ENCODE measurements at places on chromosomes 1 and 21.

DNA sequence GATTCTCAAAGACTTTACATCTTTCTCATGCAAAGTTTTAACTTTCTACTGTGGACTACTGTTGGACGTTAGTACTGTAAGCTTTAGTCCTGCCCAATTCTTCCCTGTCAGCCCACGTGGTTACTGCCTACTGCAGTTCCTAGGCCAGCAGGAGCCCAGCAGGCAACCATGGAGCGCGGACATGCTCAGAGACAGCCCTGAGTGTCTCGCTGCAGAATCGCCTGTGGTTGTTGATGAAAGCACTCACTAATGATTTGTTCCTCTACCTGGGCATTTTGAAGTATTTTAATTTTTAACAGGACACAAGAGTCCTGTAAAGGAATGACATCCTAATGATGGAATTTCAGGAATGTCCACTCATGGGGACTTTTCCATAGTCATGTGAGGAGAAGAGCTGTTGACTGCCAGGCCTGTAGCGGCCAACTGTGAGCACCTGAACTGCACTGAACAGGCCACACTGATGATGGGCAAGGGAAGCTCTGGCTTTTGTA is 44.1 kb downstream of the PGBD5 start:
- no peak for DNase-seq

DNA sequence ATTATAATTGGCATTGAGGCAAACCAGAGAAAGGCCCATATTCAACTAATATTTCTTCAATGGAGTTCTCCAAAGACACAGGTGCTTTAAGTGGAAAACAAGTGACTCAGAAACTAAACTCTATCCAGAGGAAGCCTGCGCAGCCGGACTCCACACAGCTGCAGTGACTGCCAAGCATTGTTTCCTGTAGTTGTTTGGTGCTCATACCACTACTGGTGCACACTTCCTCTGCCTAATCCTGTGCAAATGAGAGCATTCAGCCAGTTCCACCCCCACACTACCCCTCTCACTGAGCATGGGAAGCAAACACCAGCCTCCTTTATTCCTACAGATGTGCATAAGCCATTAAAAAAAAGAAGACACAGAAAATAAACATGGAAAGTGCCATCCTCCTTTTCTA is 102.9 kb downstream of the VAV3 start:
- no peak for DNase-seq

DNA sequence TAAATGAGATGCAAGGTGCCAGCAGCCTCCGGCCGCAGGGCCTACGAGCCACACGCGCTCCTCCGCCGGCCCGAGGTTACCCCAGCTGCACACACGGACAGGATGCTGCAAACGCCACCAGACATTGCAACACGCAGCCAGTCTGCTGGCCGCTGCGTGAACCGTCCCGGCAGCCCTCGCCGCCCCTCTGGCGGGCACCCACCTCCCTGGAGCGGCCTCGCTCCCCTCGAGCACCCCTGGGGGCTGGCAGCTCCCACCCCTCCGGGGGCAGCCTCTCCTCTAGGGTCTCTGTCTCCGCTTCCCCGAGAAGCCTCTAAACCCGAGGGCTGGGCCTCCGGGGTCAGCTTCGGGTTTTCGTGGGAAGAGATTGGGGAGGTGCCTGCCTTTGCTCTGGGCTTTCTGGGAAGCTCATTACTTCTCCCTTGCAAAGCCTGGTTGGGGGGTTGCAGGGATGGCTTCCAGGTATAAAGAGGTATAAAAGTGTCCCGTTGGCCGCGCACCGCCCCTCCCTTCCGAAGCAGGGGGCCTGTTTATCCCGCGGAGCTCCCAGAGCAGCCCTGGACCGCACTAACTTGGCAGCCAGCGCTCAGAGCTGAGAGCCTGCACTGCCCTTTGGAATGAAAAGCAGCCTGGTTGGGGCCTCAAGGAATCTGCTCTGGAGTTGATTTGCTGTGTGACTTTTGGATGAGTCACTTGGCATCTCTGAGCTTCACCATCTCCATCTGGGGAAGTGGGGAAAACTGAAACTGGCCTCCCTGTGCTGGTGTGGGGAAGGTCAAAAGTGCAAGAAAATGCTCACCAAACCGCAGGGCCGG is 21.8 kb downstream of the DHRS3 start:
- DNase-seq = no peak

GRCh38 chr1:29855561-29856160 is 619.3 kb downstream of the PTPRU start:
- no peak for DNase-seq

- no peak for DNase-seq
These were observed 1158.6 kb downstream of the PLA2G4A start for GRCh38 chr1:187987236-187987776.

GRCh38 chr1:77322061-77322900 is 40.5 kb downstream of the AK5 start:
- DNase-seq = no peak

DNA sequence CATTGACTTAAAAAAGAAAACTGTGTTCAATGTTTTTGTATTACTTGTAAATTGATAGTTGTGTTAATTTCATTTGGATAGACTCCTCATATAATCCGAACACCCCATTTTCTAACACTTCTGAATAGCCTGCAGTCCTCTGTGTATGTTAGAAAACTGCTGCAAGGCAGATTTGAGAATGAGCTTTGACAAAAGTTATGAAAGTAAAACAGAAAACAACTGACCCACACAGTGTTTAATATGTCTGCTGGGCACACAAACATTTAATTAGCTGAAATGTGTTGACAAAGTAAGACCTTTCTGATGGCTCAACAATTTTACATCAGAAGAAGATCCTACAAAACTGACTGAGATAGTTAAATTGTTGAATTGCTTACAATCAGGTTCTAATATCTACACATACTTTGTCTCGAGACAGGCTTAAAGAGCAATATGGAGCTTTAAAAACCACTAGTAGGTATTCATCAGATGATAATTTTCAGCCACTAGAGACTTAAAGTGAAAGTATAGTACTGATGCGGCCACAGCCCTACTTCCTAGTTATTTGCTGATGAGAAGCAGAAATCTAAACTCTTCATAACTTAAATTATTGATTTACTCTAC is 40.0 kb upstream of the PRMT6 start:
- DNase-seq = no peak

DNA sequence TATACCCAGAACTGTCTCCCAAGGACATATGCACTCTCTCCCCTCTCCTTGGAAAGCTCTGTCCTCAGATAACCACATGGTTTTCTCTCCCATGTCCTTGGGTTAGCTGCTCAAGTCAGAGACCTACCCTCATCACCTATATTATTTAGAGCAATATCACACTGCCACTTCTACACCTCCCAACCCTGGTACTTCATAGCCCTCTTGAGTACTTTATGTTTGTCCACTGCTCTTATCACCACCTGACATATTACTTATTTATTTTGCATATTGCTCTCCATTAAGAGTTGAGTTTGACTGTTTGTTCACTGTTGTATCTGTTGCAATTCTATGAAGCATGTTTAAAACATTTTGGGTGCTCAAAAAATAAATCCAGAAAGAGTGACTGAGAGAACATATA is 126.3 kb upstream of the ATP1B1 start:
- no peak for DNase-seq

GRCh38 chr1:222920169-222920568 is 105.3 kb downstream of the DISP1 start:
- no peak for DNase-seq

- no peak for DNase-seq
These were observed 20.4 kb downstream of the DEGS1 start for GRCh38 chr1:224203243-224204016.

DNA sequence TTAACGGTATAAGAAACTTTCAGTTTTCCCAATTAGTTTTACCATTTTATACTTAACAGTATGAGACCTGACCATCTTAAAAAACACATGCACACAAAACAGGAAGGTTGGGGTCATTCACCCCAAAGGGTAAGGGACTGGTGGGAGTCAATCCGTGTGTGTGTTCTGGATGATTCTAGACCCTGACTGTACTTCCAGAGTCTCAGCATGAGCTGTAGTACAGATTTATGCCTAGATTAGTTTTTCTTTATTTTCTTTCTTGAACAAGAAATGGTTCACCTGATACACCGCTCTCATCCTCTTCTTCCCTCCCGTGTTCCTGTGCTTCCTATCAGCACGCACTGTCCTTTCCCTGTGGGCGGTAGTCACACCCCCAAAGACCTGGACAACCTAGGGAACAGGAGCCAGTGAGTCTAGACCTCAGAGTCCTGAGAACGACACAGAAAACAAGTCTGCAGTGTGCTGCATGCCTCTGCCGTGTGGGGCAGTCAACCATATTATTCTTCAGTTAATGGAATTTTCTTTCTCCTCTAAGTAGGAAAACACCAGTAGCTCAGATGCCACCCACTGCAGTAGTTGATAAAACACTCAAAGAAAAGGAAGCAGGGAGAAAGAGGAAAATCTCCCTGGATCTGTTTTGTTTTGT is 38.9 kb upstream of the MRPS6 start:
- no peak for DNase-seq

DNA sequence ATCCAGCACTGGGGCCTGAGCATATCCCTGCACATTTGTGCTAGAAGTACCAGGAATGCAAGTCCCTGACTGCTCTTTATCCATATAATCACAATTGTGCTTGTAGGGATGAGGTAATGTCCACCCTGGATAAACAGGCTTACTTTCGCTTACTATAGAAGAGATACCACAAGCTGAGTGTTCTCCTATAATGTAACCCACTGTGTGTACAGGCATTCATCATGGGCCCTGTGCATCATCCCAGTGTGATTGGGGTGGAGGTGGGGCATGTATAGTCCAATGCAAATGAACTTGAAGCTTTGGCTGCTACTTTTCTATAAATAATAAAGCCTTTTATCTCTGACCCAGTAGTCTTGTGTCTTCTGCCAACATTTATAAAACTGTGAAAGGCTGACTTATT is 69.3 kb downstream of the MAN1A2 start:
- no peak for DNase-seq

DNA sequence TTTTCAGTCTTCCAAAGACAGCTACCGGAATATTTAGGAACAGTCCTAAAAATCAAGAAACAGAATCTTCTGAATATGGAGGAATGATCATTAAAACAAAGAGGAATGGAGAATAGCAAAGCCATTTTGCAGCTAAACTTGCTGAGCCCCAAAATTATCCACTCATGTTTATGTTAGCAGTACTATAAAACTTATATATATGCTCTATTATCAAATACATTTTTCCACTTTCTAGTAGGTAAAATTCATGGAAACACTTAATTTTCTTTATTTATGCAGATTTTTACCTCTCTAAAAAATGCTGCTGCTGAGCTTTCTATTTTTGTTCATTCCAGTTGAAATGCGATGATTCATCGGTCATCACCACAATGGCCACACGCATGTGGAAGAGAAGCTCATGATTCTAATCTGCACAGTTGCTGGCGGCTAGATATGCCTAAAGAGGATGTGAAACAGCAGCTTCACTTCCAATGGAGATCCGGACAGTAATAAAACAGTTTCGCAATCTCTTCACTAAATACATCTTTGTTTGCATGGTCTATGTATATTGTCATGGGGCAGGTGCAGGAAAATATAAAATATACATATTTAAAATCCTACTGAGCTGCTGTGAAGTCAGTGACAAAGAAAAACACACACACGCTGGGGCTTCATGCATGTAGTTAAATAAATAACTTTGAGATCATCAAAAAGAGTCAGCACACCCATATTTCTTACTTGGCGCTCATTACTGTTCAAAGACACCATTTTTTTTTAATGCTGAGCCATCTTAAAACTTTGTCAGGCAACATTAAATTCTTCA is 292.2 kb downstream of the SMYD3 start:
- no peak for DNase-seq

DNA sequence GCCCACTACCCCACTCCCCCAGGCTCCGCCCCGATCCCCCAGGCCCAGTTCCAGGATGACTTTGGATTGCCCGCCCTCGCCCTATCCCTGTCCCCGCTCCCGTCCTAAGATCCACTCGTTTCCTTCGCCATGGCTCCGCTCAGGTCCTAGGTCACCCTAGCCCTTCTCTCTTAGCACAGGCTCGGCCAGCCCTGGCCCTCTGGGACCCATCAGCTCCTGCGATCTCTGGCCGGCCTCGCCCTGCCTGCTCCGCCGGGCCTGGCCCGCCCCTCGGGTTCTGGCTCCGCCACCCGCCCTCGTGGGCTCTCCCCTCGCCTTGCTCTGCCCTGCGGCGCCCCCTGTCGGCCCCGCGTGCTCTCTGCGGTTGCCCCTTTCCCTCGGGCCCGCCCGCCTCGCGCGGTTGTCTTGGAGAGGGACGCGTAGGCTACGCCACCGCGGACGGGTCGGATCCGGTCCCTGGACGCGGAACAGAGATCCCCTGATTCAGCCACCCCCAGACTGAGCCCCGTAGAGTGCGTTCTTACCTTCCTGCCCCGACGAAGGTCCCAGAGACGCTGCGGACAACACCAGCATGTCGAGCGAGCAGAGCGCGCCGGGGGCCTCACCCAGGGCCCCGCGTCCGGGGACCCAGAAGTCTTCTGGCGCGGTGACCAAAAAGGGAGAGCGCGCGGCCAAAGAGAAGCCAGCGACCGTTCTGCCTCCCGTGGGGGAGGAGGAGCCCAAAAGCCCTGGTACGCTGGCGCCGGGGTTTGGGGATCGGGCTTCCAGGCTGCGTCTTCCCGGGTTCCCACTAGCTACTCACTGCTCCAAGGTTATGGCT is at the start of gene LRRC71:
LRRC71 (plus strand) TSS at position 400 of the 820 bp plus-strand sequence; CDS start at position 572, 172 bp downstream.
- no peak for DNase-seq

DNA sequence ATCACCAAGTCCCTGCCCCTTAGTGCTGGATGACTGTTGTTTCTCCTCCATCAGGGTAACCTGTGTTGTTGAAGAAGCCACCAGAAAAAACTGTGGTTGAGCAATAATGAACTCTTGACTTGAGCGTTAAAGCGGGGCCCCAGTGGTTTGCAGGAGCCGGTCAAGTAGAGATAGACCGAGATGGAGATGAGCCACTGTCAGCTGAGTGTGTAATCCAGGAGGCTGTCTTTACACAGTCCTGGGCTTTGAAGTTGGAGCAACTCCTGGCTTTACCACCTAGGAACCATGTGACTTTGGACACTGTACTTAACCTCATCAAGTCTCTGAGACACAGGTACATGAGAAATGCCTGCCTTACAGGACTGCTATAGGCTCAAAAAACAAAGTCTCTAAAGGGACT is 158.1 kb downstream of the ST6GALNAC3 start:
- no peak for DNase-seq

DNA sequence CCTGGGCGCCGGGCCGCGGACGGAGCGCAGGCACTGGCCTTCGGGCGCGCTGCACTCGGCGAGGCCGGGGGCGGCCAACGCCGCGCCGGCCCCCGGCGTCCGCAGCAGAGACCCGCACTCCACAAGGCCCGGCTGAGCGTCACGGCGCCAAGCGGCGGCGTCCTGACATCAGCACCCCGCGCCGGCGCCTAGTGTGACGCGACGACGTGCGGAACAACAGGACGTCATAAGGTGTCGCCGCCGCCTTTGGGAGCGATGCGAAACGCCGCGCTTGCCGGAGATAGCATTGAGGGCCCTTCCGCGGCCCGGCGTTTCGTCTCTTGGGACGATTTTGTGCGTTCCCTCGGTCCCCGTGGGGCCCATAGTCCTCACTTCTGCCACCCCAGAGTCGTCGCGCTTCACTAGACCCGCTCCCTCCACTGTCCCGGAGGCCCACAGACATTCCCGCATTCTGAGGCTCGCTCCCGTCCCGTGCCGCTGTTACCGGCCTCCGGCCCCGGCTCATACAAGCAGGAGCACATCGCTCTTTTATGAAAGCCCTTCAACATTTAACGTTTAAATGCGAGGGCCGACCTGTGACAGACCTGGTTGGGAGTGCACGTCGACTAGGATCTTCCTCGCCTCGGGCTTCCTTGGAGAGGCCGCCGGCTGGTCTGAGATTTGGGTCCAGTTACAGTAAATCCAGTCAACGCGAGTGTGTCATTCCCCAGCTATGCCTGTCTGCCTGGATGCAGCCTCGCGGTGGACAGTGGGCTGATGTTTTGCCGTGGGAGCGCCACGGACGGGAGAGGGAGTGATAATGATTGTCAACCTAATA is at the start of gene SSU72:
SSU72 (minus strand) TSS at position 143 of the 817 bp plus-strand sequence. CDS start 306 bp downstream, outside the sequence.
- peak; percentile 89 for DNase-seq

Data from stimulated activated CD8-positive, alpha-beta memory T cell treated with anti-CD3 and anti-CD28 coated beads, Interleukin-4, amount 100 ng/mL, for 1 hour (primary cell).